ENCODE measurements at places on chromosomes 1 and 21.

DNA sequence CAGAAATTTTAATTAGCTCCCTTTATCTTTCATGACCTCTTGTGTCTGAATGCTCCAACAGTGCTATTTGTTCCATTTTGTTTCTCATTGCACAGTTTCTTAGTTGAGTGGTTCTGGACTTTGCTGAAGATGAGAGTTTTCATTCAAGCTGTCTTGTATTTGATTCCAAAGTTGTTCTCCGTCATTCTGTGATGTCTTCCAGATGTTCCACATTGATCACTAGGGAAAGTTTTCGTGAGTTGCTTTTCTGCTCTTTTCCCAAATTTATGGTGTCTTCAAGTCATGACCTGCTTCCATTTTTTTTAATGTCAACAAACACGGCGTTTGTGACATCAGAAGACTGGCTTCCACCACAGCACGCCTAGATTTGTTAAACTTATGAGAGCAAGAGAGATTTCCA is 575.5 kb downstream of the MRPL39 start:
- DNase-seq: no peak

- no peak for DNase-seq
Observed at GRCh38 chr1:30706528-30706927, 16.9 kb downstream of the MATN1 start.

DNA sequence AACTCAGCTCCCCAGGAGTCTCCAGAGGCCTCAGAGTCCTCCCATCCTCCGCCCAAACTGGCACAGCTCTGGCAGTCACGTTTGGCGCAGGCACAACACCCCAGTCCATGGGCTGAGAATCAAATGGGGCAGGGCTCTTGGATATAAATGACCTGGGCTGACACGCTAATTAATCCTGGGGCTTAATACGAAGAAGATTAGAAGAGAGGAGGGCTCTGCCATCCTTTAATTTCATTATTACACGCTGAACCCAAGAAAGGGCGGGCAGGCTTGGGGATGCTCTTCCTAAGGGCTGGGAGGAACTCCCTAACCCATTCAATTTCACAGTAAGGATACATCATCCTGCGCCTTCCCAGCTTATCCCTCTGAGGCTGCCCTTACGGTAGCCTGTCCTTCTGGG is 2.4 kb downstream of the GRIK3 start:
- DNase-seq: no peak

GRCh38 chr1:67333603-67334002 is 25.9 kb downstream of the IL12RB2 start:
- DNase-seq: no peak

DNA sequence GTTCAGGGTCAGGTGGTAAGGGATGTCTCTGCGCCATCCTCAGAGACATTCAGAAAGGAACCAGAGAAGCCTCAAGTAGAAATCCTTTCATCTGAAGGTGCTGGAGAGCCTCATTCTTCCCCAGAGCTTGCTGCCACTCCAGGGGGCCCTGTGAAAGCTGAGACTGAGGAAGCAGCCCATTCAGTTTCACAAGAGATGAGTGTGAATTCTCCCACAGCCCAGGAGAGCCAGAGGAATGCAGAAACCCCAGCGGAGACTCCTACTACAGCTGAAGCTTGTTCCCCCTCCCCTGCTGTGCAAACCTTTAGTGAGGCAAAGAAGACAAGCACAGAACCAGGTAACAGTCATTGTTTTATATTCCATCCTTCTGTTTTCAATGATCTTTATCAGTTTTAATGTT is 38.7 kb downstream of the ZBTB40 start:
- DNase-seq: no peak

DNA sequence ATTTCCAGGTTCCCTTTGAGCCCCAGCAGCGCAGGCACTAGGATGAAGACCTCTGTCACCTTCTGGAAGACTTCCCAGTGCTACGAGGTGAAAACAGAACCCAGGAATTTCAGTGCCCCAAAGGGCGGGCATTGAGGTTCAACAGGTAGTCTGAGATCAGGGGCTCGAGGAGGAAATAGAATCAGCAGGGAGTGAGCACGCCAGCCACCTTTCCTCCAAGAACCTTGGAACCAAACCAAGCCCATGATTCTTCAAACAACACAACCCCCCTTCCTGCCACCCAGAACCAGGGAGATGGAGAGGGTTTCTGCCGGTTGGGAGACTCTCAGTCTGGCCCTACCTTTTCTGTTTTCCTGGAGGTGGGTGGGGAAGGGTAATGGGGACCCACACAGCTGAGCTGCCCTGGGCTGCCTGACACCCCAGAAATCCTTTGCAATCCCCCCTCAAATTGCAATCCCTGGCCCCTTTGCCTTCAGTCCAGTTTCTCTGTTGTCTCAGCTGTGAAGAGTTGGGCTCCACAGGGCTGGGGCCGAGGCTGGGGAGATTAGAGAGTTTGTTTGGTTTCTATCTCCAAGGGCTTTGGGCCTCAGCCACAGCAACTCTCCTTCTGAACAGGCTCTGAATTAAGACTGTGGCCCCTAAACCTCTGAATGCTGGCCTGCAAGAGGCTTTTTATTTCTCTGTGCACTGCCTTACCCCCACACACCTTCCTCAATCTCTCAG is 11.9 kb downstream of the SLC41A1 start:
- DNase-seq: no peak

GRCh38 chr1:214603819-214604252 is 841 bp downstream of the CENPF start:
- no peak for DNase-seq

DNA sequence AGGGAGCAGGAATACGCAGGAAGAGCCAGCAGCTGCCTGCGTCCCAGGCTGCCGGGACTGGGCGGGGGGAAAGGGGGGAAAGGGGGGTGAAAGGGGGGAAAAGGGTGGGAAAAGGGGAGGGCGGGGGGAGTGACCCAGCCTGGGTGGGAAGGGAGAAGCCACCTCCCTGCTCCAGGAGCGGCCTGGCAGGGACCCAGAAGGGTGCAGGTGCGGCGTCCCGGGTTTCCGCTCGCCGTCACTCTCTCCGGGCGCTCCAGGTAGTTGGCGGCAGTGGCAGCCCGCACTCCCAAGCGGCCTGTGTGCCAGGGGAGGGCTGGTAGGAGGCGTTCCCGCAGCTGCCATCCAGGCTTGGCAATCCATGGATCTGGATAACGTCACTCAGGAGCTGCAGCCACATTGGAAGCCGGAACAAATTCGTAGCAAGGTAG is 141.0 kb upstream of the NGF start:
- DNase-seq: no peak

DNA sequence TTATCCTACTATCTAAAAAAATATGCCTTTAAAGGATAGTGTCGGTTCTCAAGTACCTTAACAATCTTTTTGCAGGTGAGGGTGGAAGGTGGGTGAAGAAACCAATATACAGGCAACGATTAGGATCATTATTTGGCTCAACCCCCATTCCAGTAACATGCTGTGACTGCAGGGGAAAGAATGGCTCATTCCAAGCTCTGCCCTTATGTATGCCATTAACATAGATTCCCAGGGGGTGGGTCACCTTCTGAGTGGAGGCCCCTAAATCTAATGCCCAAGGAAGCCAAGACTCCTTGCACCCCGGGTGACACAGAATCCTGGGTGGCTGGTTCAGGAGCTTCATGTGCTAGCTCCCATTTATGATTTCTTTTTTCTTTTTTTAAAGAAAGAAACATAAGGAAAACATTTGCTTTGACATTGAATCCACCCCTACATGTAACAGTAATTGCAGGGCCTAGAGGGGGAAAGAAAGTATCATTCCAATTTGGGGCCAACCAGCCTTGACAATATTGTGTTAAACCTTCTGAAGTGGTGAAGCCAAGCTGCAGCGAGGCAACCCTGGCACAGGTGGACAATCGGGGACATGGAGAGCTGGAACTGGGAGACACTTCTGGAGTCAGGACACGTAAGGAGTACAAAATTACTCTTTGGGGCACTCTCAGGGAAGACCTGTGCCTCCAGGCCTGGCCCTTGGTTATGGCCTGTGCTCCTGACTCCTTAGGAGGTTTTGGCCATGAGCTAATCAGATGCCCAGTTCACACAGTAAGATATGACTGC is 200.3 kb downstream of the PBX1 start:
- no peak for DNase-seq

DNA sequence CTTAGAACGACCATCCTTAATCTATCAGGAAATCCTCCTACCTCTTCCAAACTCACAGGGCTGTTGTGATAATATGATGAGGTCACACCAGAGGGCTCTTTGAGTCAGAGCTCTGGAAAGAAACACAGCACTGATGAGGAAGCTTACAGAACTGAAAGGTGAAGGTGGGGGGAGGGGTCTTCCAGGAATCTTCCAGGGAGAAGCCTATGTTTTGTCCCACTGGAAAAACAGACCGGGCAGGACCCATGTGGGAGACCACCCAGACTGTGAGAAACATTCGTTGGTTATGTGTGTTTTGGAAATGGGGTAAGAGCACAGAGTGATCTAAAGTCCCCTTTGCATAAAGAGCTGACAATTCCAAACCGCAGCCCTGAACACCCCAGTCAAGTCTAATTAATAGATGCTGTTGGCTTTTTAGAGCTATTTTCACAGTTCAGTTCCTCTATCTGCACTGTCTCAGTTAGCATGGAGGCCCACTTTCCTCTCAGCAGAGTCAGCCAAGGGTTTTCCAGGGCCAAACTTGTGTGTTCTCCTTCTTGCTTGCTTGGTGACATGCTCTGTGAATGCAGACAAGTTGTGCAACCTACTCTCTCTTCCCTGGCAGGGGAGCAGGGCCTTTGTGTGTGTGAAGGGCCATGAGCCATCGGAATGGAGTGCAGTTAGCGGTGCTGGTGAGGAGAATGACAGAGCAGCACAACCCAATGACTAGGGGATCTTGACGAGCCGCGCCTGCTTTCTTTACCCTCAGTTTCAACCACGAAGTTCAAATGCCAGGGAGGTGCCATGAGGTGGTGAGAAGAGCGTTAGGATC is 12.3 kb downstream of the PHLDA3 start:
- DNase-seq: no peak

- DNase-seq: peak; percentile 34
Observed at GRCh38 chr1:240189386-240189989, 97.8 kb downstream of the FMN2 start.

GRCh38 chr1:119114786-119115185 is 25.7 kb downstream of the WARS2 start:
- no peak for DNase-seq

GRCh38 chr1:162463021-162463420 is 34.6 kb upstream of the UHMK1 start:
- no peak for DNase-seq

- DNase-seq: no peak
Observed at GRCh38 chr1:41848216-41848952, 70.3 kb downstream of the HIVEP3 start.
